ENCODE measurements at places on chromosomes 3 and 15. TPM values are rescaled to one million over a fixed set of nuclear protein-coding genes. Genes with fewer than 3 reads are reported as not detected.

GRCh38 chr3:141921316-141921715 lies 44.9 kb downstream of the ATP1B3 start:
- no peak for DNase-seq

DNA sequence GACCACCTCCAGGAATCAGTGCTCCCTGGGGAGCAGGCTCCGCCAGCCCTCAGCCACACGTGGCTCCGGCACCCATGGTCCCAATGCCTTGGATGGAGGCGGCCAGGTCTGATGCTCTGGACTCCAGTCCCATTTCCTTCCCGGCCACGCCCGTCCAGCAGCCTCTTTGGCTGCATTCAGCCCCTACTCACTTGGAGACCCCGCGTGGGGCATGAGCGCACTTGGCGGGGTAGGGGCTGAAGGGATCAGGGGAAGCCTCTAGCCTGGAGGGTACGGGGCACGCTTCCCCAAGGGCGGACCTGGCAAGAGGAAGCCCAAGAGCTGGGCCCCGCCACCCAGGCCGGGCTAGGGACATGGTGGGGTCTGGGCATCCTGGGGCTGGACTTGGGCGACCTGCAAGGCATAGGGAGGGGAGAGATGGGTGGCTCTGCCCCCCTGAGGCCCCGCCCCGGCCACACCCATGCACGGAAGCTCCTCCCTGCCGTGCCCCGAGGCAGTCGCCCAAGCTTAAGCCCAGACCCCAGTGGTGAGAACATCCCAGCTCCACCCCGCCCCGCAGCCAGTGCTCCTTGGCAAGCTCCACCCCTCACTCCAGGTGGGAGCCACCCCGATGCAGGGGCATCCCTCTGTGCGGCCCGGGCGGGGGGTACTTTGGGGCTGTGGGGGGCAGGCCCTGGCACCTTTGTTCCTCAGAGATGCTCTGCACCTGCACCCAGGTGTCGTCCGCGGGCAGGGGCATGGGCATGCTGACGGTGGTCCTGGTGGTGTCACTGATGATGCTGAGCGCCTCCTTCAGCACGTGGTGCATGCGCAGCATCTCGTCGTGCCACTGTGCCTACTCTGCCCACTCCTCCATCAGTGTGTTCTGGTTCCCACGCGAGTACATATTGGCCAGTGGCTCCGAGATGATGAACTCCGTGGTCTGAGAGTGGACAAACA lies 163.5 kb downstream of the GOLGA6L4 start:
- no peak for DNase-seq

GRCh38 chr3:168933614-168934013 lies 729.9 kb downstream of the MECOM start:
- no peak for DNase-seq

GRCh38 chr3:50100386-50100785 lies 11.7 kb downstream of the RBM5 start:
- DNase-seq, result no peak

Gene GPR149
- not detected for total RNA-seq

Gene SUCNR1
- 1.4 TPM for total RNA-seq

Gene GAP43
- total RNA-seq, result 5.1 TPM

Gene APOD
- 301 TPM for total RNA-seq

Measured in aorta (tissue), 5 donors.